RKO (cell line): ENCODE measurements at places on chromosomes 3 and 15.

GRCh38 chr3:116886202-116886893, 176.8 kb downstream of the TUSC7 start:
- DNase-seq: no peak

DNA sequence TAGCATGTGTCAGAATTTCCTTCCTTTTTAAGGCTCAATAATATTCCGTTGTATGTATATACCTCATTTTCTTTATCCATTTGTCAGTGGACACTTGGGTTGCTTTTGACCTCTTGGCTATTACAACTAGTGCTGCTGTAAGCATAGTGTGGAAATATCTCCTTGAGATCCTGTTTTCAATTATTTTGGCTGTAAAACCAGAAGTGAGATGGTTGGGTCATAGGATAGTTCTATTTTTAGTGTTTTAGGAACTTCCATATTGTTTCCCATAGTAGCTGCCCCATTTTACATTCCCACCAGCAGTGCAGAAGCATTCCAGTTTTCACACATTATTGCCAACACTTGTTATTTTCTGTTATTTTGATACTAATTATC, 70.4 kb upstream of the C15orf39 start:
- no peak for DNase-seq

DNA sequence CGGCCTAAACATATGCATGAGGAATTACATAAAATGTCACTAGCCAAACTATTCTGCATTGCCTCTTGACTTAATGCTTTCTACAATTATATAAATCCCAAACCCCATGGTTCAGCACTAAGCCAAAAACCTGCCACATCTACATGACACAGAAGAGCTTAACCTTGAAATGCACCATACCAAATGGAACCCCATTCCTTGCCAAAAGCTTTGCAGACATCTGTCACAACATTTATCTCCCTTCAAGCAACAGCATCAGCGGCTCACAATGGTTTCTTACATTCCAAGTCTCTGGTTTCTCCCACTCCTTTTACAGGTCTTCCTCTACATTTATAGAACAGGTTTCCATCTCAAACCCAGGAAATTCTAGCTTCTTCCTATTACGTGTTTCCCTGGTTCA, 58.4 kb upstream of the GYG1 start:
- DNase-seq: no peak

- DNase-seq: no peak
Observed at GRCh38 chr3:46238386-46238785, 3.9 kb upstream of the CCR3 start.

DNA sequence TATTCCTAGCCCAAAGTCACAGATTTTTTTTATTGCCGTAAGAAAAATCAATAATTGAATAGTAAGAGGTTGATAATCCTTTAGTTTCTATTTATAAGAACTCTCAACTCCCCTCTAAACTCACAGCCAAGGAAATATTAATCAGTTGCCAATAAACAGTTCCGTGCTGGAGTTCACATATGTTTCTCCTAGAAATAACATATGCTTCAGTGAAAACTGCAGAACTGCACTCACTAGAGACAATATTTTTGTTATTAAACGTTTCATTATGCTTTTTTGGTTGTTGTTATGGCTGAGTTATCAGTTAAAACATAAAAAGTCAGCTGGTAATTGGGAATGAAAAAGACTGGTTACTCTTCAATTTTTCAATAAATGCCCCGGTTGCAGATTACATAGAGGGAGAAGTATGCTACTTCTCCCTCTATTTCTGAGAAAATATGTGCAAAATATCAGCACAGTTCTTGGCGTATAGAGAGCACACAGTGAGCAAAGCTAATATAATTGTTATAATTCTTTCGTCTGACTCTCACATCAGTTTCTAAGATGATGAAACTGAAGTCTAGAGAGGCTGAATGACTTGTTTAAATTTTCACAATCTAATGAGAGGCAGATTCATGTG, 781.2 kb upstream of the GRM7 start:
- DNase-seq: no peak
